ENCODE measurements at places on chromosomes 1 and 21. TPM values are rescaled to one million over a fixed set of nuclear protein-coding genes. Genes with fewer than 3 reads are reported as not detected.
A peak's percentile ranks its signal among the peaks of the same experiment; 100 is the strongest.

The PRDM16 gene
- total RNA-seq = 0.79 TPM

The A3GALT2 gene
- not detected for total RNA-seq

The CITED4 gene
- 3.4 TPM for total RNA-seq

The RHD gene
- not detected for total RNA-seq

The AVPR1B gene
- 0.89 TPM for total RNA-seq

The HSD3B2 gene
- total RNA-seq = 2.2 TPM

The ANKRD35 gene
- 0.53 TPM for total RNA-seq

- no peaks in the 10 kb centered on the region for H3K36me3 ChIP-seq
- no peak overlapping the region for H3K4me3 ChIP-seq
- no peak overlapping the region for H3K27ac ChIP-seq
- no peaks in the 10 kb centered on the region for H3K27me3 ChIP-seq
- DNase-seq = no peak
- H3K4me1 ChIP-seq = no peaks in the 10 kb centered on the region
Observed at GRCh38 chr21:33985117-33986050, 69.8 kb upstream of the ATP5PO start.

GRCh38 chr1:165938844-165939243, 111.4 kb downstream of the UCK2 start:
- no peaks in the 10 kb centered on the region for H3K4me1 ChIP-seq
- DNase-seq = no peak
- no peaks in the 10 kb centered on the region for H3K36me3 ChIP-seq
- no peaks in the 10 kb centered on the region for H3K27me3 ChIP-seq

GRCh38 chr1:93965888-93966287, 56.7 kb upstream of the GCLM start:
- no peak overlapping the region for H3K27ac ChIP-seq
- DNase-seq = no peak
- no peaks in the 10 kb centered on the region for H3K36me3 ChIP-seq
- no peak overlapping the region for H3K4me3 ChIP-seq
- H3K4me1 ChIP-seq = no peaks in the 10 kb centered on the region

DNA sequence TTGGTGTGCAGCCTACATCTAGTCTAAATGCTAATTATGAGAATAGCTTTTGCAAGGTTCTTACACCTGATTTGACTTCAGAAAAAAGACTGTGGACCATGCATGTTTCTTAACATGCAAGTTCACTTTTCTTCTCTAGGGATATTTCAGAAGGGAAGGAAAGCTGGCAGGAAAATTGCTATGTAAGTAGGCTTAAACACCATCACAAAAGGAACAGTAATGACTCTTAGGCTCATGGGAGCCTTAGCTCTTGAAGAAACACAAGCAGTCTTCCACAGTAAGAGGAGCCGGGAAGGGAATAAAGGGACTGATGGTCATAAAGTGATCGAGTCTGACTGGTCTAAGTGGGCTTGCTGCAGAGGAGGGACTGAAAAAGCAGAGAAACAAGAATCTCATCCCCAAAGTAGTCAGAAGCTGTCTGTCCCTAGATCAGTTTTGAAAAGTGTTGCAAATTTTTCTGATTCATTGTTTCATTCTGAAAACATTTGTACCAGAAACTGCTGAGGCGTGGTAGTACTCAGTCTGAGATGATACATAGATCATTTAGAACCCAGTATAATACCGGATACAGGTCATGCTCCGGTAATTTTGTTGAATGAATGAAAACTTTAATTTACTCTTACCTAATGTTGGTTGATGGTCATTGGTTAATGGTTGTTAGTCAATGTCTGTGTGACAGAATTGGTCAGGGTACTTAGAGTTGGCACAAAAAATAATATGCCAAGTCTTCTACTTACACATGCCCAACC, 40.9 kb downstream of the SMYD2 start:
- no peaks in the 10 kb centered on the region for H3K27me3 ChIP-seq
- no peaks in the 10 kb centered on the region for H3K36me3 ChIP-seq
- no peak overlapping the region for H3K27ac ChIP-seq

GRCh38 chr1:116078699-116079223, 32.4 kb upstream of the MAB21L3 start:
- no peak overlapping the region for H3K4me3 ChIP-seq
- H3K27me3 ChIP-seq = no peaks in the 10 kb centered on the region
- H3K36me3 ChIP-seq = no peaks in the 10 kb centered on the region
- H3K4me1 ChIP-seq = no peaks in the 10 kb centered on the region
- H3K27ac ChIP-seq = no peak overlapping the region

- no peak for DNase-seq
- no peak within 1 kb of the TSS for H3K27ac ChIP-seq
- H3K4me3 ChIP-seq = no peak within 1 kb of the TSS
Observed at GRCh38 chr1:248013229-248013710, at the start of gene OR2L5. Gene OR2L5, plus strand, starts transcription at chr1:248013660. Its CDS starts 8,288 bp downstream, at chr1:248021948.

DNA sequence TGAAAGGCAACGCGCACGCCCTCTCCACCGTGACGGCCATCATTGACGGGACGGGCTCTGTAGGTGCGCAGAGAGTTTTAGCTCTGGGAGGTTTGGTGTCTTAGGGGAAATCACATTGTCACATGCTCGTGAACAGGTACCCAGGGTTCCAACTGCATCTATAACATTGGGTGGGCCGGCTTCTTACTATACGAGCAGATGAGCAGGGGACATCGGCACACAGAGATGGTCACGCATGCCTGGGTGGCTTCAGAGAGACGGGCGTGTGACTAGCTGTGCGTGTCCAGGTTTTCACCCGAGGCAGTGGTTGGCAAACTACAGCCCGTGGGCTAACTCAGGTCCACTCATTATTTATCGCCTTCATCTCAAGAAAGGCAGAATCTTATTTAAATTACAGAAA, 54.7 kb downstream of the SLC37A1 start:
- no peaks in the 10 kb centered on the region for H3K4me1 ChIP-seq
- no peak overlapping the region for H3K4me3 ChIP-seq
- no peak overlapping the region for H3K27ac ChIP-seq
- no peak for DNase-seq

DNA sequence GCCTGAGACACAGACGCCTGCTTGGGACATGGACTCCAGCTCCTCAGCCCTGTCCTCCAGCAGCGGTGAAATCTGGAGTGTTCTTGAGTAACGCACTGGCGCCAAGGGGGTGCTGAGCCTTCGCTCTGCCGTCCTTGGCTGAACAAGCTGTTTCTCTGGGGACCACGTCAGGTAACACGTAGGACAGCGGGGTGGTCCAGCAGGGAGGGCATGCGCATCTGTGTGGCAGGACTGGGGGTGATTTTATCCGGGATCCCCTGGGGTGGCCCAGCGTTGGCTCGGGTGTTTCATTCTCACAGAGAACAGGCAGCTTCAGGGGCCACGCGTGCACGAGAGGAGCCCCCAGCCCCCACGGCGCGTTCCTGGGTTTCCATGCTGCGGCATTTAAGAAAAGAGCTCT, 61.2 kb downstream of the AGPAT3 start:
- H3K36me3 ChIP-seq = no peaks in the 10 kb centered on the region
- H3K4me1 ChIP-seq = peaks cover 8% of the 10 kb centered on the region
- DNase-seq = no peak
- no peaks in the 10 kb centered on the region for H3K27me3 ChIP-seq
- H3K27ac ChIP-seq = no peak overlapping the region
- no peak overlapping the region for H3K4me3 ChIP-seq

DNA sequence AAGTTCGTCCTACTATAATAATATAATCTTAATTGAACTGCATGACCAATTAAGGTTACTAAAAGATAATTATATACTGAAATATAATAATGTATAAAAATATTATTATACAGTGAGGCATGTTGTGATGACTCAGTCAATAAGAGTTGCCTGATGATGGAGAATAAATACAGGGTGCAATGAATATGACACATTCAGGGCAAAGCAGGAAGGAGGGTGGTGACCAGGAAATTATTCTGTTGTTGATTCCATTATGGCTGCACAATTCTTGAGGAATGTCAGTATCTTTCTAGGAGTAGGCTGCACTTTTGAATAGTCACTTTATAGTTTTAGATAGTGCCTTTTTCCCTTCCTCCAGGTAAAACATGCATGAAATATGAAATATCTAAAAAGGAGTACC, 46.4 kb upstream of the RGS21 start:
- H3K27ac ChIP-seq = no peak overlapping the region
- H3K4me1 ChIP-seq = no peaks in the 10 kb centered on the region
- no peak overlapping the region for H3K4me3 ChIP-seq
- H3K36me3 ChIP-seq = no peaks in the 10 kb centered on the region

DNA sequence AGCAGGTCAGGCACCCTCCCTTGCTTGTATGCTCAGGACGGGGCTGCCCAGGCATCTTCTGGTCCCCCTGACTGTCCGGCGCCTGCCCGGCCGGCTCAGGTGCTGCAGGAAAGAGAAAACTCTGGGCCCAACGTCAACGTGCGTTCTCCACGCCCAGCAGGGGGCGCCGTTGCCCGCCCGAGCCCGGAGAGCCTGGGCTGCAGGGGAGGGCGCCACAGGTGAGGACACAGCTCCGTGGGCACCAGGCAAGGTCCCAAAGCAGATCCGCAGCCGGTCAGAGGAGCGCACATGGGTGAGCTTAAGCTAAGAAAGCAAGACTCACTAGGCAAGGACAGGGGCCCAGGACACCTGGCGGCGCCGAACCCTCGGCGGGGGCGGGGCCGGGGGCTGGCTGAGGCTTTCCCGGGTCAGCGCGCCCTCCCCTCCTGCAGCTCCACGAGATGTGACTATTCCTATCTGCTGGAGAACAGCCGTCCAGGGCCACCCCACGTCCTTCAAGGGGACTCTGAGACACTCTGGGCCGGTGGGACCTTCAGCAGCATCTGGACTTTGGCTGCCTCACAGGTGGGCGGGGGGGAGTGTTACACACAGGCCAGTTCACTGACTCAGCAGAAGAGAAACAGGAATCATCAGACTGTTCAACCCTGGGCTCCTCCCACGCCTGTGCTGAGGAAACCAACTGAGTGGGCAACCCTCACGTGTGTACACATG, 29.3 kb downstream of the KRTAP10-1 start:
- no peaks in the 10 kb centered on the region for H3K27me3 ChIP-seq
- H3K4me3 ChIP-seq = peak overlapping the region; percentile 23
- no peak overlapping the region for H3K27ac ChIP-seq
- H3K36me3 ChIP-seq = no peaks in the 10 kb centered on the region
- DNase-seq = peak; percentile 70

GRCh38 chr21:39109596-39110210, 73.5 kb downstream of the PSMG1 start:
- H3K4me3 ChIP-seq = no peak overlapping the region
- no peak for DNase-seq
- no peaks in the 10 kb centered on the region for H3K4me1 ChIP-seq
- no peaks in the 10 kb centered on the region for H3K36me3 ChIP-seq
- no peaks in the 10 kb centered on the region for H3K27me3 ChIP-seq
- no peak overlapping the region for H3K27ac ChIP-seq

- no peaks in the 10 kb centered on the region for H3K27me3 ChIP-seq
- no peak for DNase-seq
- no peaks in the 10 kb centered on the region for H3K4me1 ChIP-seq
- H3K27ac ChIP-seq = no peak overlapping the region
Observed at GRCh38 chr1:53631622-53632310, 107.2 kb downstream of the GLIS1 start.

GRCh38 chr21:38384238-38384560, 114.1 kb downstream of the ERG start:
- H3K4me3 ChIP-seq = no peak overlapping the region
- H3K27ac ChIP-seq = no peak overlapping the region
- H3K27me3 ChIP-seq = no peaks in the 10 kb centered on the region

DNA sequence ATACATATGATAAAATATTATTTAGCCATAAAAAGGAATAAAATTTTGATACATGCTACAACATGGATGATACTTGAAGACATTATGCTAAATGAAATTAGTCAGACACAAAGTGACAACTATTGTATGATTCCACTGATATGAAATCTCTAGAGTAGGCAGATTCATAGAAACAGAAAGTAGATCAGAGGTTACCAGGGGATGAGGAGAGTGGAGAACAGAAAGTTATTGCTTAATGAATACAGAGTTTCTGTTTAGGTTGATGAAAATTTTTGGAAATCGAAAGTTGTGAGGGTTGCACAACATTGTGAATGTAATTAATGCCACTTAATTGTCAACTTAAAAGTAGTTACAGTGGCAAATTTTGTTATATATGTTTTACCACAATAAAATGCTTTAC, 315.7 kb upstream of the USP25 start:
- no peaks in the 10 kb centered on the region for H3K27me3 ChIP-seq
- no peak for DNase-seq
- H3K27ac ChIP-seq = no peak overlapping the region
- no peaks in the 10 kb centered on the region for H3K4me1 ChIP-seq
- no peaks in the 10 kb centered on the region for H3K36me3 ChIP-seq

- no peaks in the 10 kb centered on the region for H3K36me3 ChIP-seq
- no peak overlapping the region for H3K4me3 ChIP-seq
- no peaks in the 10 kb centered on the region for H3K4me1 ChIP-seq
- no peak overlapping the region for H3K27ac ChIP-seq
Observed at GRCh38 chr1:10838541-10838940, 42.1 kb upstream of the CASZ1 start.

DNA sequence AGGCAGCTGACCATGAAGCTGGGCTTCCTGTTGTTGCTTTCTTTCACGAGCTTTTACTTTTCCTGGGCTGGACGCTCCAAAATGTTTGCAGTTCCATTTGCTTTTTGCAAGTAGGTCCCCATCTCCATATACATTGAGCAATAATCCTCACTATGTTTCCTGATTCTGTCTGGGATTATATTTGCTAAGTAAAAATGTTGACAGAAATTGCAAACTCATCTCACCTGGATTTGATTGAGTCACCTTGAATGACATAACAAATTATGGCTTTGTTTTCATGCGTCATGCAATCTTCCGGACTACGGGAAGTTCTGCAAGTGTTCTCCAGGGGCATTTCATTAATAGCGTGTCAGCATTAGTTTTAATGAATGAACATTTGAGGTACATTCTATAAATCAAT, 18.9 kb downstream of the ATP5PO start:
- no peak for DNase-seq
- no peaks in the 10 kb centered on the region for H3K36me3 ChIP-seq
- H3K4me1 ChIP-seq = no peaks in the 10 kb centered on the region
- no peak overlapping the region for H3K27ac ChIP-seq

GRCh38 chr1:52125736-52126359, 16.0 kb upstream of the ZFYVE9 start:
- no peaks in the 10 kb centered on the region for H3K4me1 ChIP-seq
- no peaks in the 10 kb centered on the region for H3K36me3 ChIP-seq
- H3K27me3 ChIP-seq = no peaks in the 10 kb centered on the region
- DNase-seq = no peak
- no peak overlapping the region for H3K27ac ChIP-seq

- no peaks in the 10 kb centered on the region for H3K36me3 ChIP-seq
- H3K27ac ChIP-seq = no peak overlapping the region
- no peaks in the 10 kb centered on the region for H3K4me1 ChIP-seq
- no peak overlapping the region for H3K4me3 ChIP-seq
- H3K27me3 ChIP-seq = no peaks in the 10 kb centered on the region
Observed at GRCh38 chr1:239511875-239512274, 125.5 kb downstream of the CHRM3 start.

DNA sequence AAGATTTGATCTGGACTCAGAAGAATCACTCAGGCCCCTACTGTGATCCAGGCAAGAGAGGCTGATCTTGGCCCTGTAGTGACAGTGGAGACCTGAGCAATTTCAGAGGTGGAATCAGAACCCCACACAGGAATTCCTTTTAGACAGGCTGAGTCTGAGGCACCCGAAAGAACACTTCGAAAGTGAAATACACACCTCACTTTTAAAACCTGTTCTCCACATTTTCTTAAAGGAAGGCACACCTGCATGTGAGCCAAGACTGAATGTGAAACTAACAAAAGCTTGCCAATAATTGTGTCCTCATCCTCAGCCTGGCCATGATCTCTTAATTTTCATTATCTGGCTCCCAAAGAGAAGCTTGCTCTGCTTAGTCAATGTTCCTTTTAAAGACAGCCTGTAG, 32.2 kb downstream of the SIPA1L2 start:
- H3K27me3 ChIP-seq = no peaks in the 10 kb centered on the region
- H3K4me3 ChIP-seq = no peak overlapping the region
- no peaks in the 10 kb centered on the region for H3K36me3 ChIP-seq
- no peak overlapping the region for H3K27ac ChIP-seq

Measured in colonic mucosa (tissue), 4 donors.